ENCODE measurements at places on chromosomes 12 and 14.

DNA sequence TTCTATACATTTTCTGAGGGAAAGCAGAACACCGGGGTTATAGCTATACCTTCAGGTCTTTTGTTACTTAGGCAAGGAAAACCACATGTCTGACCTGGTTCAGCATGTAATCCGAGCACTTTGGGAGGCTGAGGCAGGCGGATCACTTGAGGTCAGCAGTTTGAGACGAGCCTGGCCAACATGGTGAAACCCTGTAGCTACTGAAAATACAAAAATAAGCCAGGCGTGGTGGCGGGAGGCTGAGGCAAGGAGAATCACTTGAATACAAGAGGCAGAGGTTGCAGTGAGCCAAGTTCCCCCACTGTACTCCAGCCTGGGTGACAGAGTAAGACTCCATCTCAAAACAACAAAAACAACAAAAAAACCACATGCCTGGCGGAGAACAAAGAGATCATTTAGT is 177.6 kb downstream of the ACSS3 start:
- no peak for DNase-seq

DNA sequence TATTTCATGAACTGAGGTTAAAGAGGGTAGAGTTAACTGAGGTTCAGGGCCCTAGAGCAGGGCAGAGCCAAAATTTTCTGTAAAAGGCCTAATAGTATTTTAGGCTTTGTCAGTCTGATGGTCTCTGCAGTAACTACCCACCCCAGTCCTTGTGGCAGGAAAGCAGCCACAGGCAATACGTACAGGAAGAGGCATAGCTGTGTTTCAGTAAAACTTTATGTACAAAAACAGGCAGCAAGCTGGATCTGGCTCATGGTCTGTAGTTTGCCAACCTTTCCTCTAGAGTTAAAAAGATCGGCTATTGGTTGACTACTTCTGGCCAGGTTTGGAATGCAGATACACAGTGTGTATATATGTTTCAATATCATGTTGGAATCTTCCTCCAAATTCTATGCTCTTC is 17.2 kb downstream of the TM7SF3 start:
- DNase-seq: no peak

DNA sequence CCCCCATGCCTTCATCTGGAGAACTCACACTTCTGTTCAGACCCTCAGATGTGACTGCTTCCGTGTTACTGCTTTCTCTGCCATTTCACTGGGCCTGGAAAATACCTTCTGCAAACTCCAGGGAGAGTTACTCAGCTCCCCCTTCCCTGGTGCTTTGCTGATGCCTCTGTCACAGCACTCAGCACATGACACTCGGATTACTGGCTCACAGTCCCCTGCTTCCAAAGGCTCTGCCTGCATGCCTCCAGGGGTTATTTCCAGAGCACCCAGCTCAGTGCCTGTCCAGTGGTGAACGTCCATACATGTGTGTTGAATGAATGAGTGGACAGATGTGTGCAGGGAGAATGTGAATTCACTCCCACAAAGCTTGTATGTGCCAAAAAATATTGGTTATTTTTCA is 237.2 kb upstream of the FKBP4 start:
- DNase-seq: no peak

DNA sequence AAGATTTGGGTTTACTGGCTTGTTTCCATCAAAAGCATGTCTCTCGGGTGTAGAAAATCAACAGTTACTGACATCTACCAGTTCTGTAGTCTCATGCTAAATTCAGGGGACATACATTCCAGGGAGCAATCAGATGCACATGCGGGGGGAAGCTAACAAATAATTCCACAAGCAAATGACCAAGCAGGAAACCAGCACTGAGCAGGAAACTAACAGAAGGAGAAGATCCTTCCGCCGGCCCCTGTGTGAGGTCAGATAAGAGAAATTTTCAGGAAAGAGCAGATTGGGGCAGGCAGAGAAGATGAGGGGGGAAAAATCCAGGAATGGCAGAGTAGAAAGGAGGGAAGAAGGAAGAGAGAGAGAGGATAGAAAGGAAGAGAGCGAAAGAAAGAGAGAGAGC is 127.6 kb upstream of the TMCC3 start:
- DNase-seq: no peak

GRCh38 chr12:120971299-120972180 is 6.8 kb upstream of the HNF1A start:
- no peak for DNase-seq

DNA sequence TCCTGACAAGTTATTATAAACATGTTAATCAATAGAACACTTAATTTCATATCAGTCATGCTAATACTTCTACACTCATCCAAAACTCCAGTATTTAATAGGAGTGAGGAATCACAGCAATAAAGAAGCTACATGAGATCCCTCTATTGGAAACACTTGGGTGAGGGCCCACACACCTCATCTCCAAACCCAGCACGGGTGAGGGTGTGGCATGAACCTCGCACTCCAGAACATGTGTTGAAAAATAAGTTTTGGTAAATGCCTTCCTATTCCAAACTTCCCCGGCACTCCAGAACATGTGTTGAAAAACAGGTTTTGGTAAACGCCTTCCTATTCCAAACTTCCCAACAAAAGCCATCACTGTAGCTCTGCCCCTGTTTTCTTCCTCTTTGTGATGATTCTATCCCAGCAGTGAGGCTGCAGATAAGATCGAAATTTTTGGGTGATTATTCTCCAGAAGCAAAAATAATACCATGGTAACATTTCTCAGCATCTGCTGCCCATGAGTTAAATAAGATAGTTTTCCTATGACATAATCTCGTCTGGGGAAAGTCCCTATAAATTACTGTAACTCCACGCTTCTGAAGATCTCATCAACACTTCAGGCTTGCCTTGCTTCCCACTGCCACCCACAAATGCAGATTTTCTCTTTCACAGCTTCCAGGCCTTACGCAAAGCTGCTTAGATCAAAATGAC is 24.4 kb upstream of the PTPRB start:
- no peak for DNase-seq

- no peak for DNase-seq
These were observed 41.8 kb downstream of the DGLUCY start for GRCh38 chr14:91155626-91156089.

GRCh38 chr12:68279227-68280054 is 26.0 kb upstream of the IL22 start:
- no peak for DNase-seq

DNA sequence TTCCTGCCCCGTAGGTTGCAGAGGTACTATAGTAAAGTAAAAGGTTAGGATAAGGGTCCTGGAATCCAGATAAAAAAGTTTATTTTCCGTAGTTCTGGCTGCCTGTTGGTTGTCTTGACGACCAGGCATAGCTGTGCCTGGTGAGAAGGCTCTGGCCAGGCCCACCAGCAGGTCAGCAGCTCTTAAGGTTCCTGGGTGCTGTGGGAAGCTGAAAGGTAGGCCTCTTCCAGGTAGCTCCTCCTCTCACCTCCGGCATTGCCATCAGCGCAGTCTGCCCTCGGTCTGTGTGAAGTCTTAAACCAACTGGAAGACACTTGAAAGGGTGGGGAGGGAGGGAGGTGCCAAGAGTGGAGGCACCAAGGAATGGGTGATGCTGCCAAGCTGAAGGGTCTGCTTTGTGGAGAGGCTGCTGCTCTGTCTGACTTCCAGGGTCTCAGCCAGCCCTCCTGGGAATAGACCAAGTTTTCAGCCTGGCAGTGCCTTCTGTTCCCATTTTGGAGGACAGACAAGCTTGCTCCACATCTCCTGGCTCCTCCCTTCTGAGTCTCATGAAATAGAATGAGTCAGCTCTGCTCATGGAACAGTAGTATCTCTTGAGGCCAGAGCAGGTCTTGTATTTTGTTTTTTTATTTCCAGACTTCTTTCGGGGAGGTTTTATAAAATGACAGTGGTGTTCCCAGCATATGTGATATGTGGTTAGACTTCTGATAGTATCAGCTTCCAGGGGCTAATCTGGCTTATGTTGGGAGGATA is 5.2 kb upstream of the ACADS start:
- peak; percentile 41 for DNase-seq

DNA sequence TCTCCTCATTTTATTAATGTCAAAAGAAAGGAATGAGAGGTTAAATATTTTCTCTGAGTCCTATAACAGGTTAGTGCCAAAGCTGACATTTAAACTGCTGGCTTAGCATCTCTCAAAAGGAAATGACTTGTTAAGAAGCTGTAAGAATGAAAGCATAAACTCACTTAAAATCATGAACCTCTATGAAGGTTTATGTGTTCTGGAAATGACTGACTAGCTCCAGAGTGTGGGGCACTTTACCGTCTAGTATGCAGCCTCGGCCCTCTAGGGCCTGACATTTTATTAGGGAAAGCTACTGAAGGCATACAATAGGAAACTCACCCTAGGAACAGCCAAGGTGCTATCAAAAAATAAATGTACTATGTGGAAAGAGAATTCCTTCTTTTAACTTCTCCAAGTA is 35.1 kb downstream of the SPX start:
- no peak for DNase-seq

DNA sequence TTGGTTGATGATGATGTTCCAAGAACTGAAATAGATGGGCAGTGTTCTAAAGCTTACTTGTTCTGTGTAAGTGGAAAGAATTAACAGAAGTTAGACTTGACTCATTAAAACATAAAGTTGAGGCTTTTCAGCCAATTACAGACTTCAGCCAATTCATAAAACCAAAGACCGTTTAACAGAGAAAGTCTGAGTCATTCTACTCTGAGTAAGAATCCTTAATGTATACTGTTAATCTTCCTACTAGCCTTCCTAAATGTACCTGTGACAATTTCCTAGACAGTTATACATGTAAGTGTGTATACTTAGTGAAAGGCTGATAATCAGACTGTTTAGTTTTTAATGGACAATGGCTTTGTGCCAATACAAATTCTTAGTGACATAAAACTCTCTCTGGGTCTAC is 681.0 kb downstream of the RPL10L start:
- no peak for DNase-seq

DNA sequence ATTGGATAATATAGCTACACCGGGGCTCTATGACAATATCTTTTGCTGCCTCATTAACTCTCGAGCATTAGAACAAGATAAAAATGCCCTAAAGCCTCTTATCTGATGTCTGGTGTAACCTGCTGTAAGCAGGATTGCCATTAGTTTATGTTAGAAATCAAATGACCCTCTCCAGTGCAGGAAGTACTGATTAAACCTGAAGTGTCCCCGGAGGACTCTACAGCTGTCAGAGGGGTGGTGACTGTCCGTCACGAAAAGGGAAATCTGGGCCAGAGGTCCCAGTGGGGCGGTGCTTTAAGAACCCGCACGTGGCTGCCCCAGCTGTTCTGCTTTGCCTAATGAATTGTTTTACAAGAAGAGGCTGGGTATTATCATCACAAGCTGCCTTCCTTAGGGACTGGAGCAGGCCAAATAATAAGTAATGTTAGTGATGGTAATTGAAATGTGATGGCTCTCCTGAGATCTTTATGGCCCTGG is 55.7 kb downstream of the LIN52 start:
- peak; percentile 73 for DNase-seq

DNA sequence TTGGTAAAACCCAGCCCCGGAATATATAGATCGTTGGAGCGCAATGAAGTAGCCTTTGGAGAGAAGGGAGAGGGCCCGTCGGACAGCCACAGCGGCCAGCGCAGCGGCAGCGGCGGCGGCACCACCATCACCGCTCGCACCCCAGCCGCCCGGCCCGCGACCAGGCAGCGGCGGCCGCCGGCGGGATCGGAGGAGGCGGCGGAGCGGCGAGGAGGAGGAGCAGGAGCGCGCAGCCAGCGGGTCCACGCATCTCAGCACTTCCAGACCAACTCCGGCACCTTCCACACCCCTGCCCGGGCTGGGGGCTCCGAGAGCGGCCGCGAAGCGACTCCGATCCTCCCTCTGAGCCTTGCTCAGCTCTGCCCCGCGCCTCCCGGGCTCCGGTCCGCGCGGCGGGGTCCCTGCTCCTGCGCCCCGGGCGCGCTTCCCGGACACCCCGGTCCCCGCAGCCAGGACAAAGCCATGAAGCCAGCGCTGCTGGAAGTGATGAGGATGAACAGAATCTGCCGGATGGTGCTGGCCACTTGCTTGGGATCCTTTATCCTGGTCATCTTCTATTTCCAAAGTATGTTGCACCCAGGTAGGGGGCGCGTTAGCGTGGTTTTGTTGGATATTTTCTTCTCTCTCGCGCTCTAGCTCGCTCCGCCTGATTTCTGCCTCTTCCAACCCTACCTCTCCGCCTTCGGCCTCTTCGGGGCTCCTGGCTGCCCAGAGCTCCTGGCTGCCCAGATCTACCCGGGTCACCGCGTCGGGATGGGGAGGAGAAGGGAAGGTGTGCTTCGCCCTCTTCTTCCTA is 400 bp downstream of the CHST11 start:
- peak; percentile 84 for DNase-seq

DNA sequence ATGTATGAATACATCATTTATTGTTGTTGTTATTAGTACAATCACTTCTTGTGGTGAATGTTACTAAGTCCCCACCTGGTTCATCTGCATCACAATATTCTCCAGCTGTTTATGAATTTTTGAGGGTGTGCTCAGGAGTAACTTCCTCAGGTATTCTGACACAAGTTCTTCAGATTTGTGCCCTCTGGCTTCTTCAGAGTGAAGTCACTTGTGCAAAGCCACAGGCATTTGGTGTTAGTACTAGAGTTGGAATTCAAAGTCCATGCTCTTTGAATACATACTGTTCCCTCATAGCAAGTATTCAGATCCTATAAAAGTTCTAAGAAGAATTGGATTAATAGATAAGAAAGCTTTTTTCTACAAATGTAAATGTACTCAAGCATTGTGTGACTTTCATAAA is 150.3 kb upstream of the AVPR1A start:
- no peak for DNase-seq

DNA sequence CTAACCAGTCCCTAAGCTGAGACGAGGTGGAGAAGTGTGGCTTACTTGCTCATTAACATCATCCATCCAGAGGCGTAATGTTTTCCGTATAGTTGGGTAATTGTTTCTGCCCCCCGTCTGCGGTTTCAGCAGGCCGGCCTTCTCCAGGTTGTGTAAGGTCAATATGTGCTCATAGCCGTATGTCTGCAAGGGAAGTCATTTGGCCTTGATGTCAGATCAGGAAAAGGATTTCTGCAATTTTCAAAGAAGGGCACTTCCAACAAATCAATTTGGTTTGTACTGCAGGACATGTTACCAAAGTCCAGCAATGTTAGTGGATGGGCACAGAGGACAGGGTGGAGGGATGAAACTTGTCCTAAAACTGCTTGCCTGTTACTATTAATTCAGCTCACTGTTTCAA is 9.9 kb upstream of the DIABLO start:
- DNase-seq: no peak

DNA sequence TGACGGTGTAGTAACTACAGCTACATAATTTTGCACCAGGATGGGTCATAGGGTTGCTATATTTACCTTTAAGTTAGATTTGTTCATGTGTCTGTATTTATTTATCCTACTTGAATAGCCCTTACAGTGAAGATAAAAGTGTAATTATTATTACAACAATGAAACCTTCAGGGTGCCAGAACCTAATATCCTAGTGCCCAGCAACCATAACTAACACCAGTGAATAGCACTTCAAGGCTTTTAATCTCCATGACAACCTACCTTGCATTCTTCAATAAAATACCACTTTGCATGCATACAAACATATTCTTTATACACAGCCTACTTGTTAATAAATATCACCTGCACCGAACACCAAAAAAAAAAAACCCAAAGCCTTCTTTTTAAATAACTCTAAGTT is 58.7 kb upstream of the G2E3 start:
- DNase-seq: no peak

- DNase-seq: no peak
These were observed 20.6 kb downstream of the E2F7 start for GRCh38 chr12:77044721-77045120.

GRCh38 chr14:59339524-59340330 is 125.5 kb downstream of the GPR135 start:
- no peak for DNase-seq
